Foreskin melanocyte (primary cell): ENCODE measurements at places on chromosomes 4 and X.

GRCh38 chrX:129540722-129541184, 694 bp downstream of the OCRL start:
- DNase-seq, result no peak

DNA sequence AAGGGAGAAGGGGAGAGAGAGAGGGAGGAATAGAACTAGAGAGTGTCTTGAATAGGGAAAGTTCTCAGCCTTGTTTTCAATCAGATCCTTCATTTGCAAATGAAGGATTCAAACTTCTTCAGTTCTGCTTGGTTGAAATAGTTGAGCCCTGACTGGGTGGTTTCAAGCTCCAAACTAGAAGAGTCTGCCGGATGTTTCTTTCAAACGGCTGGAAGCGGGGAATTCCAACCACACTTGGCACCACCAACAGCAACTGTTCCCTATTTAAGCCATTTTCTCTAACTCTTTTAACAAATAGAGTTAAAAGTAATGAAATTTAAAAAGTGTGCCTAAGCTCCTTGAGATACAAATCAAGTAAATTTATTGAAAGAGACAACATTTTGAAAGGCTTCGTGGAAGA, 67.5 kb upstream of the DDX60 start:
- DNase-seq, result no peak

DNA sequence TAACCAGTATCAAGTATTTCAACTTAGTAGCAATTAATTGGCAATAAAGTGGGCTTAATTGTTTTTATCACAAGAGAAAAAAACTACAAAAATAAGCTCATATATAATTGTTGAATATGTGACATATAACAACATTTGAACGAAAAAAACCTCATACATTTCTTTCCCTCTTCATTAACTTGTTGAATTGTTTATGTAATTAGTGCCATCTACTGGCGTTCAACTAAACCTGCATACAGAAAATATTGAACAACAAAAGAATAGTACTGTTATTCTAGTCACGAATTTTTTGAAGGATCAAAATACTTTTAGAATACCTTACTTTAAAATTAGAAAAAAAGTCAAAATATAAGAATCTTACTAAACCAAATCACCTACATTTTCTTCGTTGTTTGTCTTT, 586.5 kb upstream of the FTHL17 start:
- DNase-seq, result no peak

- DNase-seq, result no peak
These were observed 445.5 kb downstream of the PCDH10 start for GRCh38 chr4:133594390-133595207.

DNA sequence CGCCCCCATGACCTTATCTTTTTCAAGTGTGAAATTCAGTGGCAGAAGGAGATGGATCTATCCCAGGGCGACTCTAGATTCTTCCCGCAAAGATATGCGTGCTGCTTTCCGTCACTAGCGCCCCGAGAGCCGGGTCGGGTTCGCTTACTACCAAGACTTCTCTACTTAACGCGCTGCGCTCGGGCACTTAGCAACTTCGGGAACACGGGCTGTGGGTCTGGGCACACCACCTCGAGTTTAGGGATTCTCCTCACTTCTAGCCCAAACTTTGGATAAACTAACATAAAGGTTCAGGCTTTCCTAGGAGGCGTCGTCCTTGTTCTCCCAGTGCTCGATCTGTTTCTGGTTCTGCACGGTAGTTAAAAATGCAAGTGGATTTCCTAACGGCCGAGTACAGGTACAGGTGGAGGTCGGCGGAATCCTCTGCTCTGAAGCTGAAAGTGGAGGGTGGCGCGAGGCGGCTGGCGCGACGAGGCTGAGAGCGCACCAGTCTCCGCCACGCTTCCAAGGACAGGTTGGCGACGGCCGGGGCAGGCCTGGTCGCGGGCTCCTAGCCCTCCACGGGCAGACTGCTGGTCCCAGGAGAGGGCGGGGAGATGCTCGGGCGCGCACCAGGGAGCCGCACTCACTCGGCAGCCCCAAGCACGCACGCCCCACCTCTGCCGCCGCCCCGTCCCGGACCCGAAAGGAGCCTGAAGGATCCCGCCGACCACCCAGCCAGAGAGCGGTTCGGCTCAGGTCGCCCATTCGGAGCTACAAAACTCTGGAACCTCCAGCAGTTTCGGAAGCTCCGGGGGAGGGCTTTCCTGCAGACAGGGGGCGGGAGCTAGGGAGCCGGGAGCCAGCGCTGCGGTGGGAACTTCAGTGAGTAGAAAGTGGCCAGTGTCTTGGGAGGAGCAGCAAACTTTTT, 100.8 kb upstream of the TENM3 start:
- peak; percentile 39 for DNase-seq

- DNase-seq, result peak; percentile 22
These were observed 18.7 kb downstream of the RELL1 start for GRCh38 chr4:37667197-37668100.

- DNase-seq, result peak; percentile 27
These were observed 64.3 kb upstream of the WDR17 start for GRCh38 chr4:176001151-176002006.

DNA sequence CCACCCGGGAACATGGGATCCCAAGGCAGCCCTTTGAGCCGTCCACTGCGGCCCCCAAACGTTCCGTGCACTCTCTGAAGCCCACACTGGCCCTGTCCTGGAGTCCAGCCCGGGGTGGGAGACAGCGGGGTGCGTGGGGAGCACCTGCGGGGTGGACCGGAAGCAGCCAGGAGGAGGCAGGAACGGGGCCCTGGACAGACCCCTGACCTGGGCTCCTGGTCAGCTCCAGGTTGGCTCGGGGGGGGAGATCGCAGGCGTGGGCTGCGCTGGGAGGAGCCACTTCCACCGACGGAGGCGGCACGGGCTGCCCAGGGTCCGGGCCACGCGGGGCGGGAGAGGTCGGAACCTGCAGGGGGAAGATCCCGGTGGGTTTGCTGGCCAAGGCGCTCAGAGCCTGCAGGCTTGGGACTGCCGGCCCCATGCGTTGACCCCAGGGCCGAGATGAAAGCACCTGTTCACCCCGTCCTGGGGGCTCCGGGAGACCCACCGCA, 5.7 kb upstream of the PLCXD1 start:
- no peak for DNase-seq

DNA sequence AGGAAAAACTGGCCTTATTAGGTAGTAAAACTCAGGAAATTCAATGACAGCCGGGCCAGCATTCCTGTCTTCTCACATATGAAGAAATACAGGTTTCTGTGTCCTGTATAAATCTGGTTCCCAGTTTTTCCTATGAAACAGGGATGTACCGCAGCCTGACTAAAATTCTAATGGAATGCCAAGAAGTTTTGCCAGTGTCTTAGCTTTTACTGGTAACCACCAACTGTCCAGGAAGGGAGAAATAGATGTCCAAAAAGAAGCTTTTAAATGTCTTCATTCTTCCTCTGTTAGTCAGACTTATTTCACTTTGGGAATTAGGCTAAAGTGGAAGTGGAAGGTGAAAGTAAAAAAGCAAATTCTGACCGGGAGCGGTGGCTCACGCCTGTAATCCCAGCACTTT, 108.0 kb upstream of the TBL1X start:
- DNase-seq, result no peak

DNA sequence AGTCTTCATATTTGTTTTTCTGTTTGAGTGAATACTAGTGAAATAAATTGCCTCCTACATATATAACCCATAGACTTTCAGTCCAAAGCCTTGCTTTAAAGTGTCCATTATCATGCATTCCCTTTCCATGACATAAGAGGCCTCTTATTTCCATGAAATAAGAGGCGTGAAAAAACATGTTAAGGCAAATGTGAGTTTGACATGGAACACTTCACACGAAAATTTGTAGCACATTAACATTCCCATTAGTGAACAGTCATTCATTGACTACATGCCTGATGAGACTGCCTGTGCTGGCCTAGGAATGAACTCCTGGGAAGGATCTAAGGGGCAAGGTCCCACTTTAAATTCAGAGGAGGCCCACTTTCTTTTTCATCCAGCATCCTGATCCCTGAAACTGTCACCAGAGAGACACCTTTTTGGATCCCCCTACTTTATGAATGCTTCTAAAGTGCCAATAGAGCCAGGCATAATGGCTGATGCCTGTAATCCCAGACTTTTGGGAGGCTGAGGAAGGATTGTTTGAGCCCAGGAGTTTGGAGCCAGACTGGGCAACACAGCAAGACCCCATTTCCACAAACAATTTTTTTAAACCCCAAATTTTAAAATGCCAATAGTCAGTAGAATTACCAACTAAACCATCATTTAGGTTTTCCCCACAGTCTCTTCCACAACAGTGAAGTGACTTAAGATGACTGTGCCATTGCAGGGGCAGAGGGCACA, 6.7 kb downstream of the RTL8B start:
- no peak for DNase-seq

GRCh38 chr4:152000518-152000917, 239.7 kb upstream of the GATB start:
- DNase-seq, result peak; percentile 97

GRCh38 chr4:95500361-95500760, 48.4 kb downstream of the UNC5C start:
- no peak for DNase-seq

DNA sequence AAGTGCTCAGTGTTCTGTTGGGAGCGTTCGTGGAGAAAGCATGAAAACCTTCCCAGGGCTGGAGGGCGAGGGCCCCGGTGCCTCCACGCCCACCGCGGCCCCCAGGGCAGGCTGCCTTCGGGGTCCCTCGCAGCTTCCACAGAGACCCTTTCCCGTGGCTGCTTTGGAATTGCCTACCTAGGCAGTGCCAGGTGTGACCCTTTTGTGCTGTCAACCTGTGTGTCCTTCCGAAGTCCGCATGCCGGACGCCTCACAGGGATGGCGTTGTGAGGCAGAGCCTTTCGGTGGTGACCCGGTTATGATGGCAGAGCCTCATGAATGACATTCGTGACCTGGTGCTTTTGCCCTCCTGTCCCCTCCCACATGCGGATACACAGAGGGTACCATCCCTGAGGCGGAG, 17.4 kb downstream of the TMEM175 start:
- DNase-seq, result no peak

- no peak for DNase-seq
These were observed 1.3 kb downstream of the TCEAL8 start for GRCh38 chrX:103253608-103254007.

- no peak for DNase-seq
These were observed 20.9 kb downstream of the MPP1 start for GRCh38 chrX:154784149-154784995.

DNA sequence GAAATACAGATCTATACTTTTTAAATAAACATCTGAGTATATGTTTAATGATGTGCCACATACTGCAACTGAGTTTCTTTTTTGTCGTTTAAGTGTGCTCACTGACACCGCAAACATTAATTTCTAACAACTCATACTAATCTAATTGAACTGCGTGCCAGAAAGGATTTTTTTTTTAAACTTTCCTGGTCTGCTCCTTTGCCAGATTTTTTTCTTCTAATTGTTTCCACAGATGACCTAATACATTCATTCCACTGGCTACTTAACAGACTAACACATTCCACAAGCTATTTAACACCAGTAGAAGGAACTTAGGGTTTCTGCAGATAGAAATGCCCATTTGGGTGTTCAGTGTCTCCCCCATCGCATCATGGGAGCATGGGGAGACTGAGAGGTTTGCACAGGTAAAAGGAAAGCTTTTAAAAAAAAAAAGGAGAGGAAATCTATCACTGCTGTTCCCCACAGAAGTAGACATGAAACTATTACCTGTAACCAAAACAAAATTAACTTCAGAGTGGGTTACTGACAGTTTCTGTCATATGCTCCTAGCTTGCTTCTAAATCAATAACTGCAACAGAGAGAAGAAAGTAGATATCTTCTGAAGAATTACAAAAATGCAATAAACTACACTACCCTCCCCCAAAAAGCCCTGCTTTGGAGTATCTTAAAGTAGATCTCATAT, 31.6 kb downstream of the SH3KBP1 start:
- no peak for DNase-seq

DNA sequence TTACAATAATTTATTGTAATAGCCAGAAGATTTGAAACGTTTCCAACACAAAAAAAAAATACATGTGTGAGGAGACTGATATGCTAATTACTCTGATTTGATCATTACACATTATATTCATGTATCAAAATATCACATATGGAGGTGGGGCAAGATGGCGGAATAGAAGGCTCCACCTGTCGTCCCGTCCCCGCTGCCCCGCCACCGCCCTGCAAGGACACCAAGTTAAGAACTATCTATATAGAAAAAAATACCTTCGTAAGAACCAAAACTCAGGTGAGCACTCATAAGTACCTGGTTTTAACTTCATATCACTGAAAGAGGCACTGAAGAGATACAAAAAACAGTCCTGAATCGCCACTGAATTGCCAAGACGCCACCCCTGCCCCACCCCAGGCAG, 60.9 kb upstream of the SCRG1 start:
- DNase-seq, result no peak

DNA sequence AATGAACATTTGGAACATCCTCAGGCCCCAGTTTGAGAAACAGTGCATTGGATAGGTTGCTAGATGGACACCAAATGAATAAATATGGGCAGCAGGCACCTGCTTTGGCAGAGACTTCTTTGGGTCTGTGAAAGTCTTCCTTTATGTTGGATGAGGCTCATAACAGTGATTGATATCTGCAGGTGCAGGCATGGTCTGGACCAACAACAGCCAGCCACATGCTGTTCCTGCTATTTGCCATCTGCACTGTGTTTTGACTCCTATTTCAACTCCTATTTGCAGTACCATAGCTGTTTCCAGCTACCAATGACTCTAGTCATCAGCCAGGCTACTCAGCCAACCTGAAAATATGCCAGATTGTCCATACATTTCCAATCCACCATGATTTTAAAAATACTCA, 60.9 kb downstream of the ANAPC4 start:
- DNase-seq, result no peak

- DNase-seq, result no peak
These were observed 11.6 kb downstream of the AMELX start for GRCh38 chrX:11304829-11305228.

DNA sequence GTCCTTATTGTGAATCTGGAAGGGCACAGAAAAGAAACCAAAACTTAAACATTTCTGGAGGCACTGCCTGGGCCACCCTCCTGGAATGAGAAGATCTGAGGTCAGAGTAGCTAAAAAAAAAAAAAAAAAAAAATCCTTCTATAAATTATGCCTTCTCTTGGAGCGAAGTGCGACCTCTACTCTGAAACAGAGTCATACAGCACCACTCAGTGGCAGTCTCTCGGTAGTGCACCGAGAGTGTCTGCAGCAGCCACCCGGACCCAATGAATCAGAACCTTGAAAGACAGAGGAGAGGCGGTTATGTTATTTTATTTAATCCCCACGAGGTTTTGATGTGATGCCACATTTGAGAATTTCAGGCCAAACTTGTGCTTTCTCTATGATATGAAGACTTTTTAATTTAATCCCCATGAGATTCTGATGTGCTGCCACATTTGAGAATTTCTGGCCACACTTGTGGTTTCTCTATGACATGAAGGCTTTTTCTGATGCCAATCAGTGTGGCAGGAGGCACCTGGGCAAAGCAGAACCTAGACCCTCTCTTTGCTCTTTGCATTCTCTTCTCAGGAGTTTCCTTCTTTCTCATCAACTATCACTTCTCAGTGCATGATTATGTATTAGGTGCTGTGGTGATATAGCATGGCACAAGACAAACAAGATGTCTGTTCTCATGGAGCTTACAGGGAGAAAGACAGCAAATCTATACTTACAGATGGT, 5.6 kb upstream of the CT47C1 start:
- DNase-seq, result peak; percentile 25
